Memory B cell (primary cell): ENCODE measurements at places on chromosomes 5 and 9.
A peak's percentile ranks its signal among the peaks of the same experiment; 100 is the strongest.

DNA sequence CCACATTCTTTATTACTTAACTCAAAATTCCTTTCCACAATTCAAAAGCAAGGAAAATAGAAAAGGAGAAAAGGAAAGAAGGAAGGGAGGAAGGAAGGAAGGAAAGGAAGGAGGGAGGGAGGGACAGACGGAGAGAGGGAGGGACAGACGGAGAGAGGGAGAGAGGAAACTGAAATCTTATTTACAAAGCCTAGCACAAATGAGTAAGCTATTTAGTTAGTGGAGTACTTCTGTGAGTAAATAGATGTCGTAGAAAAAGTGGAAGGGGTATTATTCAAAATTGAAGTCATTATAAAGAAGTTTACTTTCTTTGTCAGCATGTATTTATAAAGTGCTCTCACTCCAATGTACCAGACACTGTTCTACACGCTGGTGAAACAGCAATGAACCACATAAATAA is 177.9 kb downstream of the CETN3 start:
- DNase-seq = no peak

GRCh38 chr5:178336889-178337288 is 104.3 kb upstream of the PHYKPL start:
- DNase-seq = no peak

DNA sequence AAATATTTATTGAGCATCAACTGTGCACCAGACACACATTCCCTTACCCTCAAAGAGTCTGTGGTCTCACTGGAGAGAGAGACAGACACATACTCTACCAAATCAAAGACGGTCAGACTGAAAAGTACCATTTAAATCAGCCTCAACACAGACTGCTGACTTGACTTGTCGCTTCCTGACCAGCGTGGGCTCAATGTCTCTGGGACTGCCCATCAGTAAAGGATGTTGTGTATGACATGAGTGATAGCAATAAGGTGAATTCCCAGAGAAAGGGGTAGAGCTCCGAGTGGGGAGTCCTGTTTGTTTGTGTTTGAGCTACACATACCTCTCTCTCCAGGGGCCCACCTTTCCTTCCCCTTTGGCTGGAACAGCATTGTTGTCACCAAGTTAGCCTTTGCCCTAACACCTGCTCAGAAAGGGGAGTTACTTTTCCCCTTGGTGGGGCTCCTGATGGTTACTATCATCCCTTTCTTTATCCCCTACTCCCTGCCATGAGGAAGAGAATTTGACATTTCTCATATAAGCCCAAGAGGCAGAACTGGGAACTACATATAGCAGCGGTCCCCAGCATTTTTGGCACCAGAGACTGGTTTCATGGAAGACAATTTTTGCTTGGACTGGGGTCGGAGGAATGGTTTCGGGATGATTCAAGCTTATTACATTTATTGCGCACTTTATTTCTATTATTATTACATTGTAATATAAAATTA is 33.9 kb downstream of the NR4A3 start:
- DNase-seq = no peak

GRCh38 chr5:145968970-145969713 is 32.8 kb downstream of the SH3RF2 start:
- DNase-seq = no peak

DNA sequence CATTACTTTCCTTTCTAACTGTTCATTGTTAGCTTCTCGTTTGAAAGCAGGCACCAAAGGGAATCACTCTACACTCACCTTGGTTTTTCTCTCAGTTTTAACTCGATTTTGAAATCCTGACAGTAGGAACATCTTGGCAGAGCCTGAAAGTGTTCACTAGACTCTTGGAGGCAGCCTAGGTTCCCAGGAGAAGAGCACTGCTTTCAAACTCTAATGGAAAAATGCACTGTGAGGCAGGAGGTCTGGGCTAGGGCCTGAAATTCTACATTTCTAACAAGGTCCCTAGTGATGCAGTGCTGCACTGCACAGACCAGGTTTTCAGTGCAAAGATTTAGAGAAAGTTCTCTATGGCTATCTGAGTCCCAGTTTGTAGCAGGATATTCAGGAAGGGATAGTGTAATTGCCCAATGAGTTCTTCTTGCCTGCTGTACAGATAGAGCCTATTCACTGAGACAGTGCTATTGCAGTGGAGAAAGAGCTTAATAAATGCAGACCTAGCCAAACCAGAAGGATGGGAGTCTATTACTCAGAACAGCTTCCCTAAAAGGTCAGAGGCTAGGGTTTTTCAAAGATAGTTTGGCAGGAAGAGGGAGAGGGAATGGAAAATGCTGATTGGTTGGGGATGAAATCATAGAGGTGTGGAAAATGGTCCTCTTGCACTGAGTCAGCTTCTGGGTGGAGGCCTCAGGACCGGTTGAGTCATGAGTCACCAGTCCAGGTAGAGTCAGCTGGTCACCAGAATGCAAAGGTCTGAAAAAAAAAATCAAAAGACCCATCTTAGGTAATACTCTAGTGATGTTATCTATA is 153.9 kb downstream of the GPBP1 start:
- DNase-seq = no peak

DNA sequence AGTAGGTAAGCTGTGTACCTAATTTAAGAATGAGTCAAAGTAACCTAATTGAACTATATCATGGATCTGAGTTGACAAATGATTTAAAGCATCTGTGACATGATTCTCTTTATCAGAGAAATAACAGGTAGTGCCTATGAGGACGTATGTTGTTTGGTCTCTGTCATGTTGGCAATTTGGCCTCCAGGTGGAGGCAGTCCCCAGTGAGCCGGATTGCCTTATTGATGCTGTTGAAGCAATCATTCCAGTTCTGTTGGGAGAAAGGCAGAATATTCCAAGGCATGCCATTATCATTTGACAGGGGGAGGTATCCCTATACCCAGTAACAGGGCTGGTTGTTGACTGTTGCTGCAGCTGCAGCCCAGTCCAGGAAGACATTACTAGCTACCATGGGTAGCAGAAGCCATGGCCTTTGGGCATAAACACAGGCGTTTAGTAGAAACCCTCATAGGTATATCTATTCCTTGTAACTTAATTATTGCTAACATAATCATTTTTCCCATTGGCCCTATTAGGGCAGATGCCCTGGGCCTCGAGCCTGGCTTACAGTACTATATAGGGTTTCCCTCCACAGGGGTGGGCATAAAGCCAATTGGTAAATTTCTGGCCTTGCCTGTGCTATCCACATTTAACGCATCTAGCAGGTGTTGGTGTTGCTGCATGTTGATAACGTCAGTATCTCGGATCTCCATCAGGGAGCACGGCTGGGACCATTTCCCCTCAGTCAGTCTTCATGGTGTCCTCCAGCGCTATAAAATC is 12.2 kb upstream of the SLC22A4 start:
- no peak for DNase-seq

DNA sequence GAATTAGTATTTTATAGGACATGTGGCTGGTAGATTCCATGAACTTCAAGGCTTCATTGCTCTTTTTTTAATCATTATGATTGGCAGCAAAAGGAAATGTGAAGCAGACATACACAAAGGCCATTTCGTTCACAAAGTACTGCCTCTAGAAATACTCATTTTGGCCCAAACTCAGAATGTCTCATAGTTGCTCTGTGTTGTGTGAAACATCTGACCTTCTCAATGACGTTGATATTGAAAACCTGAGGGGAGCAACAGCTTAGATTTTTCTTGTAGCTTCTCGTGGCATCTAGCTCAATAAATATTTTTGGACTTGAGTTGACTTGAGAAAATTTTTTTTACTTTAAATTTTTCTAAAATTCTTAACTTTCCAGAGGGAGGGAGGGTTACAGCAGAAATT is 12.4 kb downstream of the KCNV2 start:
- DNase-seq = no peak

- DNase-seq = no peak
Measured at GRCh38 chr5:113050721-113051382, 74.3 kb downstream of the DCP2 start.

- DNase-seq = no peak
Measured at GRCh38 chr9:133496861-133497842, 18.3 kb upstream of the SLC2A6 start.

DNA sequence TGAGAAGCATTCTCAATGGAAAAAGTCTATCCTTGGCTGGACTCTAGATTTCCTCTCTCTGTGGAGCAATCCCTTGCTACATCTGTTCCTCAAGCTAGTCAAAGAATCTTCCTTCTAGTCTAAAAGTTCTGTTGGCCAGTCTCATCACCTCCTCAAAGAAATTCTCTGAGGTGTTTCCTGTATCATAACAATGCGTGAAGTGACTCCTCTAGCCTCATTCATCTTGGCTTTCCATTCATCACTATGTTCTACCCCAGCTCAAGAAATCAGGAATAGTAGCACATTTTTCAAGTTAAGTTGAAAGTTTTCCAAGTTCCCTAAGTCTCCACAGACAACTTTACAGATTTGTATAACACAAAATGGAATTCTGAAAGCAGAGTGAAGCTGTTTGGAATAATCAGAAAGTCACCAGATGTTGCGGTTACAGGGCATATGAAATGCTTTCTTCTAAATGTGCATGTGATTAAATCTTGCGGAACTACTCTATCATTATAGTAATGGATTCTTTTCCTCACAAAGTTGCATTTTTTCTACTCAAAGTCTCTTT is 176.6 kb upstream of the FREM1 start:
- no peak for DNase-seq

DNA sequence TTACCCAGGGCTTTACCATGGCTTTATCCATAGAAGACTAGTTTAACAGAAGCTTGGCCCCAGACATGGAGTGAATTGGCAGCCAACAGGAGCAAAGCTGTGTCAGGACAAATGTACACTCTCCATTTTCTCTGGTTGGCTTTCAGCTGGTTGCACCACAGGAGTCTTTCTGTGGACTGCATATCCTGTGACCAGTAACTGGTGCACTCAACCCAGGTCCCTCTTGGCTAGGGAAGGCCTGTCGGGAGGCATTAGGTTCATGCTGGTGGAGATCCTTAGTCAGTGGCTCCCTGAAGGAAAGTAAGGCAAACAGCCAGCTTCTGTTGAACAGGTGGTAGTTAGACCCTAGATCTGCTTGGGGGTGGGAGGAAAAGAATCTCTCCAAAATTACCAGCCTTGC is 146.9 kb upstream of the TLX3 start:
- DNase-seq = no peak

- DNase-seq = no peak
Measured at GRCh38 chr5:91182763-91183162, 200.4 kb downstream of the ARRDC3 start.

DNA sequence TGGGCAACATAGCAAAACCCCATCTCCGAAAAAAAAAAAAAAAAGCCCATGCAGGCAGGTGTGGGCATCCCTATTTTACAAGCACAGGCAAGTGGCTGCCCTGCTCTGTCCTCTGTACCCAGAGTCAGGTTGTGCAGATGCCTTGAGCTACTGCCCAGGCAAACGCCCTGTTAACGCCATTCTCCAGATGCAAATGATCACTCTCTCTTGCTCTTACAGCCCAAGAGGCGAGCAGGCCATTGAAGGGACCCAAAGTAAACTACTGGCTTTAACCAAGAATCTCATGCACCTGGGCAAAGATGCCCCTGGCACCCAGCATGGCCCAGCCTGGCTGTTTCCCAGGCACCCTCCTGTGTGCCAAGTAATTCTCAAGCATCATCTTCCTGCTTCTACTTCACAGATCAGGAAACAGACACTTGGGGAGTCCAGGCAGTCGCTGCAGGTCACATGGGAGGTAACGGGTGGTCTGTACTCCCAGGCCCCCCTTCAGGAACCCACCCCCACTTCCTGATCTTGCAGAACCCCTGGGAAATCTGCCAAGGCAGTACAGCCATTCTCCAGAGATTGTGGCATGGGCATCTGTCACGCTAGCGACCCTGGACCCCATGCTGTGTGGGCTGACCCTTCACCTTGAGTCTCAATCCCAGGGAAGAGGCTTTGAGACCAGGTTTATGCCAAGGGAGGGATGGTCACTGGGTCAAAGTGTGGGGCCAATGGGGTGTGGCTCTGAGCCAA is 14.2 kb downstream of the EEIG1 start:
- no peak for DNase-seq

GRCh38 chr5:84181093-84181492 is 203.6 kb downstream of the EDIL3 start:
- DNase-seq = no peak

- no peak for DNase-seq
Measured at GRCh38 chr5:137533963-137534362, 34.8 kb upstream of the SPOCK1 start.

- peak; percentile 48 for DNase-seq
Measured at GRCh38 chr5:133612249-133612860, at the start of gene FSTL4. FSTL4 (minus strand) TSS chr5:133612541.

DNA sequence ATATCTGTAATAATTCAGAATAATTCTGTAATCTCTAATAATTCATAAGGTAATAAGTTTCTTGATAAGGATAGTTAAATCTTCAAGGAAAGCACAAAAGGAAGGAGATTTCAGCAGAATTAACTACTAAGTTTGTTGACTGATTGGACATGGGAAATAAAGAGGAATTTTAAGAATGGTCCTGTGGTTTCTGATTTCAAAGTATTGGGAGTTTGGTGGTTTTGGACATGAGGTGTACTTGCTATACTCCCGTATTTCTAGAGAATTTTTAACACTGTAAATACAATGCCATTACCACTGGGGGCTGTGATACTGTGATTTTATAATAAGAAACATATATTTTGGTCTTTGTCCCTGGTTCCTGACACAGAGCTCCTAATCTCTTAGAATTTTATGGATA is 123.9 kb downstream of the UNC13B start:
- no peak for DNase-seq

DNA sequence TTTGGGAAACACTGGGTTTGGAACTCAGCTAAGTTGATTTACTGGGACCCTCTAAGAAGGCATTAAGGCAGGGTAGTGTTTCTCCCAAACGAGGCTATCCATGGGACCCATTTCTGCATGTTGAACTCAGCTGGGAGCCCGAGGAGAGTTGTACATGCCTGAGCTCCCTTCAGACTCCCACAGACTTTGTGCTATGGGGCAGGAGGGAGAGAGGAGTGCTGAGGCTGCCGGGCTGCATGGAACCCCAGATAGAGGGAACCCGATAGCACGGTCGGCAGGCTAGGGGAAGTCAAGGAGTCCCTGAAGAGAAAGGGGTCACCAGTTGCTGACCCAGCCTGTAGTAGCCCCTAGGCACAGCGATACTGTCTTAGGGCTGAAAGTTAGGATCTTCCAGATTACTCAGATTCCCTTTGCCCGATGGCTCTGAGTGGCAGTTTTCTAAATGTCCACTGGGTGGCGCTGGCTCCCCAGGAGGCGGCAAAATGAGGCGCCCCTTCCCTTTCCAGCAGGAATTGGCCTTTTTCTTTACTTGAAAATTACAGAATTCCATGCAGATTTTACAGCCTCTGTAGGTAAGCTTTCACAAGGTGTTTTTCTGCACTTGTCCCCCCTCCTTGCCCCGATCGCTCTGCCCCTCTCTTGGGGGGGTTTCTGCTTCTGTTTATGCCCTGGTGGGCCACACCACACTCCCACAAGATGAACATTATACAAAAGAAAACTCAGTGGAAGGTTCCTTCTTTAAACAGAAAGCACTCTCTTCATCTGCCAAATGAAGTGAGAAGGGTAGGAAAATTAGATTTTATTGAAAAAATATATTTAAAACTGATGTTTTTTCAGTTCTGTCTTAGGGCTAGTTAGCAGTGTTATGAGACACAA is 17.8 kb downstream of the NANS start:
- peak; percentile 72 for DNase-seq
